Left ventricle myocardium inferior (tissue), 1 donor: ENCODE measurements at places on chromosomes 2 and 18. TPM values are rescaled to one million over a fixed set of nuclear protein-coding genes. Genes with fewer than 3 reads are reported as not detected.

GRCh38 chr2:181589779-181590178 is 67.1 kb downstream of the CERKL start:
- H3K27me3 ChIP-seq: peaks cover 22% of the 10 kb centered on the region
- no peaks in the 10 kb centered on the region for H3K4me1 ChIP-seq
- no peaks in the 10 kb centered on the region for H3K36me3 ChIP-seq
- no peak overlapping the region for H3K27ac ChIP-seq

- H3K4me1 ChIP-seq: no peaks in the 10 kb centered on the region
- no peak overlapping the region for H3K4me3 ChIP-seq
- no peaks in the 10 kb centered on the region for H3K27me3 ChIP-seq
These were observed 21.8 kb upstream of the RAB27B start for GRCh38 chr18:54806526-54806925.

- H3K36me3 ChIP-seq: no peaks in the 10 kb centered on the region
- peaks cover 8% of the 10 kb centered on the region for H3K27me3 ChIP-seq
- no peak for DNase-seq
- H3K4me3 ChIP-seq: no peak overlapping the region
- peaks cover 9% of the 10 kb centered on the region for H3K4me1 ChIP-seq
- no peak overlapping the region for H3K27ac ChIP-seq
These were observed 6.4 kb downstream of the MTCL1 start for GRCh38 chr18:8711736-8712135.

DNA sequence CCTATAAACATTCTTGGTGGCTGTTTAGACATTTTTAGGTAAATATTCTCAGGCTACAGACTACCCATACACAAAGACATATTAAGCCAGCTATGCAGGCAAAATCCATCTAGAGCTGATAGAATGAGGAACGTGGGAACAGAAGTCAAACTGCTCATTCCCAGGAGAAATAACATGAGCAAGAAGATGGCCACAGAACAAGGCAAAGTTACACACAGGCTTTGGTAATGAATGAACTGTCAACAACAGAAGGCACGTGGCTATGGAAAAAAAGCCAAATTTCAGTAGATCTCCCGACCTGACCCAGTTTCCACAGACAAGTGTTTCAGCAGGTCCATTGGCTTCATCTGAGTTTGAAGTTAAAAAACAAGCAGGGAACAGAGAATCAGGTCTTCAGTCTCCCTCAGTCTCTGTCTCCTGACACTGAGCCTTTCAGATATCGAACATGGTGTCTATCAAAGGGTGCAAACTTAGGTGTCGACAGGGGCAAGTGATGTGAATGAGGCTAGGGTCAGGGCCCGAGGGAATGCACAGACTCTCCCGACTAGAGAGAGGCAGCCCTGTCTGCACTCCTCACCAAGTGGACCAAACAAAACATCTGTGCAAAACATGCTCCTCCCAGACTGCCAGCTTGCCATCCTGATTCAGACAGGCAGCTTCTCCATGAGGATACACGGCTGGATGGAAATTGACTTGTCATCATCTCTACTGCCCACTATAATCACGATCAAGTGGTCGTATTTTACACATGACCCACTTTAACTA is 25.9 kb downstream of the SIGLEC15 start:
- no peak overlapping the region for H3K27ac ChIP-seq
- no peak for DNase-seq
- no peak overlapping the region for H3K4me3 ChIP-seq

- H3K27ac ChIP-seq: no peak overlapping the region
- H3K4me1 ChIP-seq: peaks cover 91% of the 10 kb centered on the region
- no peaks in the 10 kb centered on the region for H3K27me3 ChIP-seq
- DNase-seq: no peak
These were observed 18.8 kb downstream of the NCOA1 start for GRCh38 chr2:24509840-24510239.

The CCBE1 gene
- total RNA-seq: 3.2 TPM

The REG3G gene
- not detected for total RNA-seq
